ENCODE measurements at places on chromosomes 16 and 17.
A peak's percentile ranks its signal among the peaks of the same experiment; 100 is the strongest.

- peak; percentile 56 for DNase-seq
These were observed 6.2 kb downstream of the EFNB3 start for GRCh38 chr17:7711051-7711755.

GRCh38 chr16:73216932-73217331, 169.0 kb upstream of the ZFHX3 start:
- DNase-seq = no peak

DNA sequence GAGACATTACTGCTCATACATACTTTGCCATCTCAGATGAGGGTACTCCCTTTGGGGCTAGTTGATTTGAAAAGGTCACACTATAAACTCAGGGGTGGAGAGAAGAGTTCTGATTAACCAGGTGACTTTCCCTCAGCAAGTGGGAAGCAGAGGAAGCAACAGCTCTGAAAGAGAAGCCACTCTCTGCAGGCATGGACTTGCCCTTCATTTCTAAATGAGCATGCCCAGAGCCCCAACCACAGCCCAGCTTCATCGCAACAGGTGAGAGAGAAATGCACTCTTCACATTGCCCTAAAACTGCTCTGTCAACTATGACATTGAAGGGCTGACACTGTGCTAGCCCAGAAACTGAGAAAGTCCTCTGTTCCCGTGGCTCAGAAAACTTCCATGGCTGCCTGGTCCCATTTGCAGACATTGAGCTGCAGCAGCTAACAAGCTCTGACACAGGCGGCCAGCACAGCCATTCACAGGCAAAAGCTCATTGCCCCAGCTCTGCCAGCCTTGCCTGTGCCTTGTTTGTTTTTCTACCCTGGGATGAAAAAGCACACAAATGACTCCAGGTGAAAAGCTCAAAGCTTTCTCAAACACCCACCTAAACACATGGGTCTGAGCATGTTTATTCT, 419.8 kb upstream of the DYNLRB2 start:
- no peak for DNase-seq

DNA sequence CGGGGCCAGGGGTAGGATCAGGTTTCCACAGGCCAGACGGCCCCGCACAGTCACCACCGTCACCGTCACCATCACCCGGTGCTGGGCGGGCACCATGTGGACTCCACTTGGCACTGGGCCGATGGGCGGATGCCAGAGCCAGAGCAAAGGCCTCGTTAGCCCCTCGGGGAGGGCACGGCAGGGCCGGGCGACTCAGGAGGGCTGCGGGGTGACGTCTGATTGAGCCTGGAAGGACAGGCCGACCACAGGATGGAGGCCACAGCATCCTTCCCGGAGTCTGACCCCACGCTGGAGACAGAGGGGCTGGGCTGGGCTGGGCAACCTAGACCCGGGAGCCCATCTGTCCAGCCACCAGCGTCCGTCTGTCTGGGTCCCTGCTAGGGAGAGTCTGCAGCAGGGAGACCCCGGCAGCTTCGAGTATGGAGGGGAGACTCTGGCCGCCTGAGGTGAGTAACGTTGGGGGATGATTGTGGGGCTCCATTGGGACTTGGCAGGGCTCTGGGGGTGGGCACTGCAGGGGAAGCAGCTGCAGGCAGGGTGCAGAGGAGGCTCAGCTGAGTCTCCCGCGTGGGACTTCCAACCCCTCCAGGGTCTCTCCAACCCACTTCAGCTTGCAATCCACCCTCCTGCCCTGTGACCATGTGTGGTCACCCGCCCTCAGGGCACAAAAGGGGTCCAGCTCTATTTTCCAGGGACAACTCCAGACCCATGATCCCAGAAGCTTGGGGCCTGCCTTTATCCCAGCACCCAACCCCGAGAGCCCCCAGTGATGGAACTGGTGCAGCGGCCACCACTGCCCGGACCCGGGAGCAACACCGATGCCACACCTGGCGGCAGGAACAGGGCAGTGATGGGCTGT, 22.6 kb downstream of the SLC25A10 start:
- no peak for DNase-seq

DNA sequence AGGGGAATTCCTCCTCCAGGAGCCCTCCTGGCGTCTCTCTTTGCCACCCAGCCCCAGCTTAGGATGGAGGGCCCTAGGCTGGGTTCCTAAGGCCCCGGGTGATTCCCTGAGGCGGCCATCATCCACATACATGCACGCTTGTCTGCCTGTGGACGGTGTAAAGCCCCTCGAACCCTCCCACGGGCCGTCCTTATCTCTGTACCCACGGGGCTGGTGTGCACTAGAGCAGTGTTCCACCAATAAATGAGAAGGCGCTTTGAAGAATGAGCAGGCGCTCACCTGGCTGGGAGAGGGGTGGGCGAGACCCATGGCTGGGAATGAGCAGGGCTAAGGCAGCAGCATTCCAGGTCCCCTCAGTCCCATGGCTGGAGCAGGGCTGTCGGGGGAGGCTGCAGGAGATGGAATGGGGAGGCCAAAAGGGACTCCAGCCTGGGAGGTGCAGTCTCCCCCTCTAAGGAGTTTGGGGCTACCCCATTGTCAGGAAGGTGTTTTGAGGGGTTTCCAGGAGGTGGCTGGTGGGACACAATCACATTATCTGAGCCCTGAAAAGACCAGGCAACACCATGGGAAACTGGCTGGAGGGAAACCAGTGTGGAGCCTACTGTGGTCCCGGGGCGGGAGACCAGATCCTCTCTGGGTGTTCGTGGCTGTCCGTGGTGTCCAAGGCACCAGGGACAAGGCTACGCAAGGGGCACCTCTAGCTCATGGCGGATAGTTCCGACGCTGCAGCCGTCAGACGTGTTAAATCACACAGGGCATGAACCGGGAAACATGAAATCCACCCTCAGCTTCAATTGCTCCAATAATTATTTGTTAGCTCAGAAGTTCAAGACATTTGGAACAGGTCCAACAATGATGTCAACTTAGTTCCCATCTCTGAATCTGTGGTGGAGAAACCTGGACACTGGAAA, 87.5 kb upstream of the DNAH17 start:
- DNase-seq = no peak

DNA sequence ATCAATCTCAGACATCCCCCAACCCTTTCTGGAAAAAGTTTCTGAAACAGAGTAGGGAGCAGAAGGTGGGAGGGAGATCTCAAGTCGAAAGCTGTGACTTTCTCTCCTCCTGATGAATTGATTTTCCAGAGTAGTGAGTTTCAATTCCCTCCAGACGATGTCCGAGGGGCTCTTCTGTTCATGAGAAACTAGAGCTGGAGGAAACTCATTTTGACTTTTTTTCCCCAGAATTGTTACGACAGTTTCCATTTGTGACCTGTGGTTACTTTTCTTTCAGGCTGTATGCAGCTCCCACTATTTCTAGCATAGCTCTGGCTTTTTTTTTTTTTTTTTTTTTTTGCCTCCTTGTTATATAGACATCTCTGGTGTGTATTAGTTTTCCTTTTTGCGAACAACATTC, 422.1 kb upstream of the SALL1 start:
- no peak for DNase-seq

GRCh38 chr17:51734462-51734861, 424.1 kb downstream of the CA10 start:
- peak; percentile 63 for DNase-seq

DNA sequence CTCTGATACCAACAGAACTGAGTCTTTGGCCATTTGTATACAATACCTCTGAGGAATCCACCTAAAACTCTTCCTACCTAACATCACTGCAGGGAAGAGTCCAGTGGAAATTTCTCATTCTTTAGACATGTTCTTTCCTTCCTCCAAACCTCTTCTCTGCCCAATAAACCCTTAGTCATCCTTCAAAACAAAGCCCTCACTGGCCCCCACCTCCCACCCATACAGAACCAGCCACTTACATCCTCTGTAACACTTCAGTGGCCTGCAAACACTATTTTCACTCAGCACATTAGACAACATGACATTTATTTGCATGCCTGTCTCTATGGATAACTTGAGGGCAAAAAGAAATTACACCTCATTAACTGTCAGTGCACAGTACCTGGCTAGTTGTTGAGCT, 200.3 kb upstream of the NOG start:
- no peak for DNase-seq

- DNase-seq = no peak
These were observed 107.1 kb downstream of the SNX29 start for GRCh38 chr16:12083631-12084030.

DNA sequence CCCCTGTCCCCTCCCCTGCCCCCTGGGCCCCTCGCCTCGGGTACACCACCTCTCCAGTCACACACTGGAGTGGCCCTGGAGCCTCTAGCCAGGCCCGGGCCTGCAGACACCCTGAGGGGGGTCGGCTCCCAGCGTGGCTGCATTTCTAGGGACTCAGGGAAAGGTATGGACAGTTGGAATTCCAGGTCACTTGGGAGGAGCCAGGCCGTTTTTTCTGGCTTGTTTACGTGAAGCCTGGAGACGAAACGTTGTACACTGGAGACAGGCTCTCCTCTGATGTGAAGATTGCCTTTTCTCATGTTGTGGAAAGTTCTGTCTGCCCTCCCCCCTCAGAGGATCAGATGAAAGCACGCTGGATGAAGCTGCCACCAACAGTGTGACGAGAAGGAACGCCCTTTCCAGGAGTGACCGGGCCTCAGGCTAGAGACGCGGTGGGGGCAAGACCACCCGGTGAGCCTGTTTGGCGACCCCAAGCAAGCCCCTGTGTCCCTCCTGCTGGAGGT, 4.0 kb upstream of the PPP1R27 start:
- DNase-seq = no peak

DNA sequence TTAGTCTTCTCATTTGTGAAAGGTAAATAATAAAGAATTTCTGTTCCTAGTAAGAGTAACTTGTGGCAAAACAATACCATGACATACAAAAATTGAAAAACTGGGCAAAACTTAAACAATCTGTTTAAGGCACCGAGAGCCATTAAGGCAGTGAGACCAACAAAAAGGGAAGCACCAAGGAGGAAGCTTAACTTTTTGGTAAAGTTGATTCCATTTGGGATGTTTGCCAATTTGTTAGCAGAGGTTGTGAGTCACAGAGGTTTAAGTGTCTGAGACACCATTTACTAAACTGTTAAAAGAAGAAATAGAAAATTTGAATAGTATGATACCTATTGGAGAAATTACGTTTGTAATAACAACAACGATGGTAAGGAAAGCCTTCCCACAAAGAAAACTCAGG, 4.9 kb downstream of the SLC35G3 start:
- no peak for DNase-seq

DNA sequence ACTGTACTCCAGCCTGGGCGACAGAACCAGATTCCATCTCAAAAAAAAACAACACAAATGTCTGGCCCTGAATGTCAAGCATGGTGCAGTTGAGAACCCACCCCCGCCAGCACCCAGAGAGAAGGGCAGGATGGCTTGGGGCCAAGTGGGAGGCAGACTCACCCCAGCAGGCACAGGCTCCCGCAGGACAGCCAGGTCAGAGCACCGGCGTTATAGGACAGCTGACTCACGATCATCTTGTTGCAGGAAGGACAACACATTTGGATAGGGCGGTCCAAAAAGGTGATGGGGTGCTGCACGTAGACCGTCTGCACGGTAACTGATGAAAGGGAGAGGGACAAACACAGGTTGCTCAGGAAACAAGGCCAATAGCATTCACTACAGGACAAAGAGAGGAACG, 33.3 kb downstream of the LITAF start:
- no peak for DNase-seq

GRCh38 chr17:55735731-55736405, 13.2 kb upstream of the TMEM100 start:
- peak; percentile 59 for DNase-seq

DNA sequence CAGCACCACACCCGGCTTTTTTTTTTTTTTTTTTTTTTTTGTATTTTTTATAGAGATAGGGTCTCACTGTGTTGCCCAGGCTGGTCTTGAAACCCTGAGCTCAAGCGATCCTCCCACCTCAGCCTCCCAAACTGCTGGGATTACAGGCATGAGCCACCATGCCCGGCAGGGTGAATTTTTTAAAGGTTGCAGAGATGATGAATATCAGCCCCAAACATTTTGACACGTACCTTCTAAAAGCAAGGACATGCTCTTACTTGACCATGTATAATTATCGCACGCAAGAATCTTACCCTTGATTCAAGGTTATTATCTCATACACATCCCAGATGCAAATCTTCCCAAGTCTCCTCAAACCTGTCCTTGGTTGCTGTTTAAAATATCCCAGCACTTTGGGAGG, 4.3 kb upstream of the FOXC2 start:
- no peak for DNase-seq

- DNase-seq = no peak
These were observed 44.9 kb upstream of the TRAP1 start for GRCh38 chr16:3762107-3762750.

- peak; percentile 48 for DNase-seq
These were observed 1.1 kb upstream of the PRPSAP1 start for GRCh38 chr17:76354747-76355310.

- DNase-seq = peak; percentile 84
These were observed 7.5 kb downstream of the BTBD17 start for GRCh38 chr17:74354123-74354522.

- DNase-seq = no peak
These were observed 58.3 kb downstream of the NOS2 start for GRCh38 chr17:27741971-27742575.

DNA sequence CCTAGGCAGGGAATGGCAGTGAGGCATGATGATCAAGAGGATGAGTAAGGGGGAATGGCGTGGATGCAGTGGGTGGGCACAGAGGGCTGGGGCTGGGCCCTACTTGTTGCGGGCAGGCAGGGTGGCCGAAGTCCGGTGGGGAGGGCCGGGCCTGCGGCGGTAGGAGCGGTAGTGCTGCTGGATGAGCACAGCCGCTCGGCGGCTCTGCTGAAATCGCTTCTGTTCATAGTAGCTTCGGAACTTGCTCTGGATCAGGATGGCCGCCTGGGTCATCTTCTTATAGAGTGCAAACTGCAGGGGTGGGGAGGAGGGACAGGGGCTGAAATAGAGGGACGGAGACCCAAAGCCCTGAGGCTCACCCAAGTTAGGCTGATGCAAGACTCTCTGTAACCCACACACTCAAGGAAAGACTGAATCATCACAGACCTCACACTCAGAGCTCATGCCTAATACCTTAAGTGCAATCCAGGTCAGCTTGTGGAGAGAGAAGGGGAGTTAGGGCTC, 1.5 kb upstream of the SPAG7 start:
- DNase-seq = peak; percentile 90

- no peak for DNase-seq
These were observed 56.5 kb downstream of the XPO6 start for GRCh38 chr16:28155293-28155692.

DNA sequence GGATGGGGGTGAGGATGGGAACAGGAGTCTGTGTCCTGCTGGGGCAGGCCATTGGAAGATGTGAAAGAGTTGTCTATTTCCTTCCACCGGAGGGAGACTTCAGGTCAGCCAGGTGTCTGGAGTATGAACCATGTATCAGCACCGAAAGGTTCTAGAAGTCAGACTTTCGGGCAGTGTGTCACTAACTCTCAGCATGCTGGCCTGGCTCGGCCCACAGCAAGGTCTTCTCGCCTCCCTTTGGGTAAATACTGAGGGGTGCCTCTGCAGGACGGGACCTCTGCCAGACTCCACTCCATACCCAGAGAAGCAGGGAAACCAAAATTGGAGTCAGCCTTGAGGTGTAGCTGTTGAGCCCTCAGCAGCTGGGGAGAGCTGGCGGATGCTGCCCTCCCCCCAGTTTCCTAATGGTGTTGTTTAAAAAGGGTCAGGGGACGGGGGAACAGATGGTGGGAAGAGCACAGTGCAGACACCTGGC, 507 bp downstream of the CIITA start:
- DNase-seq = no peak

- DNase-seq = no peak
These were observed 205.6 kb downstream of the SPECC1 start for GRCh38 chr17:20214794-20215193.
